ENCODE measurements at places on chromosomes 3 and 15.

DNA sequence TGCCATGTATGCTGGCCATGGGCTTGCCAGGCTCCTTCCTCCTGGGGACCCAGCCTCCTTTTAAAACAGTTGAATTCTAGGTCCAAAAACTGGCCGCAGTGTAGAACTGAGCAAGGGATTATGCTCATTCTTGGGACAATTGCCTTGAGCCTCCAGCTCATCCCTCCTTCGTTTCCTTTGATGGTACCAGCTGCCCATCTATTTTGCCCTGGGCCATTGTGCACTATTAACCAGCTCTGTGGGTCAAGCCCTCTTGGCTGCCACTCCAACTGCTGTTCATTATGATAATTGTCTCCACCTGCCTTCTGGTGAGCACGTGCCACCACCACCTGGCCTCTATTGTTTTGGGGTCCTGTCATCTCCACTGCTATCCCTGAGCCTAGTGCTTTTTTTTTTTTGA, 75.8 kb upstream of the SYN2 start:
- DNase-seq = no peak

- no peak for DNase-seq
These were observed 73.0 kb downstream of the EEFSEC start for GRCh38 chr3:128226186-128226725.

GRCh38 chr15:32123473-32123872, 93.2 kb downstream of the CHRNA7 start:
- DNase-seq = no peak

DNA sequence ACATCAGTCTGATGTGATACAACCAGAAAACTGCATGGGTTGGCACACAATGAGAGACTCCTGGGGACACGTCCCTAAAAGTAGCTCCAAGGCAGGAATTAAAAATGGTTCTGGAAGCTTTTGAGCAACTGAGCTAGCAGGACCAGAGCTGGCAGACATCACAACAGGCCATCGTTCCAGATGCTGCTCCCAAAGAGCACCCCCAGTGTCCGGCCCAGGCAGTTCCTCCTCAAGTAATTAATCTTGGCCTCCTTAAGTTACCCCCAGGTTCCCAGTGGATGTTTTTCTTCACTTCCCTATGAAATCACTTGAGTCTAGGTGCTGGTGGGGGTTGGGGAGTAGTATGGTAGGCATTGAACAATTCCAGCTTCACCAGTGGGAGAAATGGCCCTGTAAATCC, 711.6 kb downstream of the MECOM start:
- no peak for DNase-seq

DNA sequence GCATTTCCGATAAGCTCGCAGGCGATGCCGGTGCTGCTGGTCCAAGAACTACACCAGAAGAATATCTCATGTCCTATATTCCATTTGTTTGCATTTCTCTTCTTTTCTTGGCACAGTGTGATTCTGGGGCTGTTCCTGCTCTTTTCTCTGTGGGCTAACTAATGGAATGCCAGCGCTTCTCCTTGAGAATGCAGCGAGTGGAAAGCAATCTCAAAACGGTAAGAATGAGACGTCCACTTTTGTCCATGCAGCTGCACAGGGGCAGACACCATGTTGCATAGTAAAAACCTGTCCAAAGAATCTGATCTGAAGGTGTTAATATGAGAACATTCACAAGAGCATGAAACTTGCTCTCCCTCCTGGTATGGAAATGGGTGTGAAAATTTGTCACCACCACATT, 6.6 kb upstream of the CHRNA3 start:
- no peak for DNase-seq

- no peak for DNase-seq
These were observed 70.2 kb upstream of the MITF start for GRCh38 chr3:69669070-69669469.

DNA sequence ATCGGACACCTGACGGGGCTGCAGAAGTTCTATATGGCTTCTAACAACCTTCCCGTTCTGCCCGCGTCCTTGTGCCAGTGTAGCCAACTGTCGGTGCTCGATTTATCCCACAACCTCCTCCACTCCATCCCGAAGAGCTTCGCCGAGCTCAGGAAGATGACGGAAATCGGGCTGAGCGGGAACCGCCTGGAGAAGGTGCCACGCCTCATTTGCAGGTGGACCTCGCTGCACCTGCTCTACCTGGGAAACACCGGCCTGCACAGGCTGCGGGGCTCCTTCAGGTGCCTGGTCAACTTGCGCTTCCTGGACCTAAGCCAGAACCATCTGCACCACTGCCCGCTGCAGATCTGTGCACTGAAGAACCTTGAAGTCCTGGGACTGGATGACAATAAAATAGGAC, 9.8 kb upstream of the LRRC34 start:
- no peak for DNase-seq

DNA sequence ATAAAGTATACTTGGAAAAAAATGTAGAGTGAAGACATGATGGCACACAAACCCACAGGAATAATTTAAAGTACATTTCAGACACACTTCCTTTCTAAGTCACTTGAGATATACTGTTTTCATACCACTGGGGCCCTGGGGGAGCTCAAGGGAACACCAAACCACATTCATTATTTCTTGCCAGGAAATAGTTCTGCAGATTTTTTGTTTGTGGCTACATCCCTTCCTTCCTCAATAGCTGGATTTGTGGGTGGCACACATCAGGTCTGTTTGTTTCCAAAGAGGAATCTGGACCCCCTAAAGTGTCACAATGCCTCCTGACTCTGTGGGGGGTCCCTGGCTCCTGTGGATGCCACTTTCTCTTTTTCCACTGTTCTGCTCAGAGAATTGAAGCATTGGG, 153.5 kb upstream of the COL8A1 start:
- no peak for DNase-seq

DNA sequence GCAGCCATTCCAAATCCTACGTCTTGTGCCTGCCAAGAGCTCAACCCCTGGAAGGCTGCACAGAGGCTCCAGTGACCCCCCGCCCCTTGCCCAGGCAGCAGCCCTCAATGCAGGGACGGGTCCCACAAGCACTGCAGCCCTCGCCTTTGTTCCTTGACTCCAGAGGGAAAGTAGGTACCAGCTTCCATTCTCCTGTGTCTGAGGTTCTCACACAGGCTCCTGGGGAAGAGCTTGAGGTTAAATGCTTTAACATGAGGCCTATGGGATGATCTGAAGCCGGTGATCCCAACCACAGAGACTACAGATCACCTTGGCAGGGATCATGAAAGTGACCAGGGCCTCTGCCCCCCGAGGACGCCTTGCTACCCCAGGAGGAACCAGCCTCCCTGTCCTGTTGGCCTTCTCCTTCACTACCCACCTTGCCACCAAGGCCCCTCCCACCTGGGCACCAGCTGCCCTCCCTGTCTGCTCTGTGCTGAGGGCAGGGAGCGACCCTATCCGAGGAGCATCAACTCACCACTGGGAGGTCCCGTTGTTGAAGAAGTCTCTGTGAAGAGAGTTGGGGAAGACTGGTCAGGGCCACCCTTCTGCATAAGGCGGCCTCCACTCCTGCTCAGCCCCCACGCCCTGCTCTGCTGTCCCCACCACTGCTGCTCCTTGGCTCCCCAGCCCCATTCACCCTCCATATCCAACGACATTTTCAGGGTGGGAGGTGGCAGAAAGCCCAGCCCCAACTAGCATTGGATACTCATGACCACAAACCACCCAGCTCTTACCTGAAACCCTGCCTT, 95.3 kb downstream of the SEC22A start:
- no peak for DNase-seq

DNA sequence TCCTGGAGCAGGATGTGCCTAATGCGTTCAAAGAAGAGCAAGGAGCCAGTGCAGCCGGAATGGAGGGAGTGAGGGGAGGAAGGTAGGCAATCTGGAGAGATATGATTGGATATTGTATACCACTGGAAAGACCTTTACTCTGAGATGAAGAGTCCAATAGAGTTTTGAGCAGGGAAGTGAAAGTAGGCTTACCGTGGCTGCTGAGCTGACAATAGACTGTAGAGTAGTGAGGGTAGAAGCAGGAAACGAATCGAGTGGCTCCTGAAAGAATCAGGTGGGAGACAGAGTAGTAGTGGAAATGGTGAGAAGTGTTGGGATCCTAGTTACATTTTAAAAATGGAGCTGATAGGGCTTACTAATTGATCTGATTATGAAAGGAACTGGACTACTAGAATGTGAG, 51.8 kb upstream of the NUDT16 start:
- DNase-seq = no peak

DNA sequence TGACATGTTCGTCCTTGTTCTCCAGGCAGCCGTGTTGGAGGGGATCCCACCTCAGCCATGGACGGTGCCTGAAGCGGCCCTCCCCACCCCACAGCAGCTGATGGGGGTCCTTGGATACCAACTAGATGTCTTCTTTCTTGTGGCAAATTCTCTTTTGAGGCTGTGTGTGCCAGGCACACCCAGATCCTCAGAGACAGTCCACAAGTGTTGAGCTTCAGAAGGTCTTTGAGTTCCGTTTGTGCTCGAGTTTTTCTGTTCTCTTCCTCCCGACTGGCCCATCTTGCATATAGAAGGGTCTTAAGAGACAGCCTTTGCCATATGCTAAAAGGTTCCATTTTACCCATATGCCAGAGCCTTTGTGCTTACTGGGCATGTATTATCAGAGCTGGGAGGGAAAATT, 227.4 kb downstream of the THSD4 start:
- no peak for DNase-seq

- no peak for DNase-seq
These were observed 32.3 kb upstream of the TMCO5A start for GRCh38 chr15:37902126-37902525.

DNA sequence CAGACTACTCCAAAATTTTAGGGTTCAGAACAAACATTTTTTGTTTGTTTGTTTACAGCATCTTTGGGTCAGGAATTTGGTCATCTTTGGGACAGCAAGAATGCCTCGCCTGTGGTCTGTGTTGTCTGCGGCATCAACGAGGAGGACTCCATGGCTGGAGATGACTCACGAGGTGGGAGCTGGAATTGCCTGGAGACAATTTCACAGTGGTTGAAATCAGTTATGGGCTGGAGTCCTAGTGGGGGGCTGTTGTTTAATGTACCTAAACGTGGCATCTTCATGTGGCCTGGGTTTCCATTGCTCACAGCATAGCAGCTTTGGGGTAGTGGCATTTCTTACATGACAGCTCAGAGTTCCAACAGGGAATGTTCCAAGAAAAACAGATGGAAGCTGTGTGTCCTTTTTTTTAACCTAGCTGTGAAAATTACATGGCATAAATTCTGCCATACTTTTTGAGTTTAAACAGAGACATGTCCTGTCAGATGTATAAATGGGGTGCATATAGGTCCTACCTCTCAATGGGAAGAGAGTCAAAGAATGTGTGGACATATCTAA, 507.3 kb upstream of the CBLB start:
- no peak for DNase-seq

DNA sequence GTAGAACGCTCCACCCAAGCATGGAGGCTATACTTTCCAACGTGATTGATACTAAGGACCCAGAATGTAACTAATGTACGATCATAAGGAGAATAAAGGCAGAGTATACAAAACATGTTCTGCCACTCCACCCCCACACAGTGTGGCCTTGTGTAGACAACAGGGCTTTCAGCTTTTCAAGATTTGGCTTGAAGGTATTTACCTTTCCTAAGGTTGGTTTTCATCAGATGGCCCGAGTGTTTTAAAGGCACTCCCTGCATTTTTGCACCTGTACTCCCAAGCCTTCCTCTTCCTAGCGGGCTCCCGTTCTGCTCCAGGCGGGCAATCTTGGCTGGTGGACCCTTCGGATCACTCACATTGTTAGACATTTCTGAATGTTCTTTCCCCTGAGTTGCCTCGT, 4.6 kb downstream of the SATB1 start:
- DNase-seq = no peak

DNA sequence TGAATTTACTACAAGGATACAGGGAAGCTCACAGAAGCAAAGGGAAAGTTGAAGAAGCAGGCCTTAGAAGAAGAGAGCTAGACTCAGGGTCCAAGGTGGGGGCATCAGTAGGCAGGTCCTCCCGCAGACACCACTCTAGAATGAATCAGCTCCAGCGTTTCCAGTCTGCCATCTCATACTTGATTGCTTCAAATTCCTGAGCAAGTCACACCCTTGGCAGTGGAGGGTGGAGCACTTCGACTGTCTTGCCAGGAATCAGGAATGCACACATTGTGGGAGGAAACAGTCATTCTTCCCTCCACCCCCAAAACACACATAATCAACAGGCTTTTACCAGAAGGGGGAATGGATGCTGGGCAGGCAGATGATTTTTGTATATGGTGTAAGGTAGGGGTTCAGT, 78.5 kb downstream of the CHCHD6 start:
- no peak for DNase-seq

DNA sequence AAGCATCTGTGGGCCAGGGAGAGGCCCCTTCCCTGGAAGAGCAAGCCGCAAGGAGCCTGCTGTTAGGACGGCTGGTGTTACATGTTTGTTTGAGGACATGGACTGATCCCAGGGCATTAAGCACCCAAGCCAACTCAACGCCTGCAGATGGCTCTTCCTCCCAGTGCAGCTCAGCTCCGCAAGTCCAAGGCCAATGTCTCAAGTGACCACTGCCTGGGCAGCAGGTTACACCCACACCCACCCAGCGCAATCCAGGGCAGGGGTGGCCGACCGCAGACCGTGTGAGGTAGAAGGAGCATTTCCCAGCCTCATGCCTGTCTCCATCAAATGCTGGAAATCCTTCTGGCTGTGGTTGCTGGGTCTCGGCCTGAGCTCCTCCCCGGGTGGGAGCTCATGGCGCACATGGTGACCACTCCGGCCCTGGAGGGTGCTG, 14.5 kb downstream of the GP5 start:
- no peak for DNase-seq

DNA sequence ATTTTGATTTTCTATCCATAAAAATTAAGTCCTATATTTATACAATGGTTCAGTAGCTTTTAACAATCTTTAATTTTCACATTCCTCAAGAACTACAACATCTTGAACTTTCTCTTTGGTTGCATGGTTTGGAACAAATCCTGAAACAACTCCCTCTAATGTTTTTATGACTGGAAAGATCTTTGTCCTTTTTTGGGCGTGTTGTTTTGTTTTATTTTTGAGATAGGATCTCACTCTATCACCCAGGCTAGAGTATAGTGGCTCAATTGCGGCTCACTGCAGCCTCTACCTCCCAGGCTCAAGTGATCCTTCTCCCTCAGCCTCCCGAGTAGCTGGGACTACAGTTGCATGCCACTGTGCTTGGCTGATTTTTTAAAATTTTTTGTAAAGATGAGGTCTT, 4.0 kb downstream of the STX19 start:
- DNase-seq = no peak

DNA sequence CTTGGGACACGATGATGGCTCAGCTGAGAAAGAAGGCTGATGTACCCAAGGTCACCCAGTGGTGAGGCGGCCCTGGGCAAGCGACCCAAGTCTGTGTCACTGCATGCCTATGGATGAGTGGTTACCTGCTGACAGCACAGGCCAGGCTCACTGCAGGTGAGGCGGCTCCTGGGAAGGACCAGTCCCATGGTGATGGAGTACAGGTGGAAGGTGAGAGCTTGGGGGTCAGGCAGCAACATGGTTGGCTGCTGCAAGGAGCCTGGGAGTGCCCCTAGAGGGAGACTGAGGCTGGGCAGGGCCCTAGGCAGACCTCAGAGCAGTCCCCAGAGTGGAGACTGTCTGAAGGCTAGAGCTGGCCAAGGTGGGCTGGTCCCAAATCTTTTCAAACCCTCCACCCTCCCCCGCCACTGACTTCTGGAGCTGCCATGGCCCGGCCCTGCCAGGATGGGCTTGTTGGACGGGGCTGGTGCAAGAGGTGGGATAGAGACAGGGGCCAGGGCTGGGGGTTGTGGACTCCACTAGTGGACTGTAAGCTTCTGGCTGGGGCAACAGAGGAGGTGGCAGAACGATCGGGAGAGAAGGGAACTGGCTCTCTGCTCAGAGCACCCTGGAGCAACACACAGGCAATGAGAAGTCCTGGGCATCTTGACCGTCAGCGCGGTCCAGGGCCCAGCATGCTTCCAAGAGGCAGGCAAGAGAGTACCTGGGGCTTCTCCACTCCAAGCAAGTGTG, 72.5 kb upstream of the SLC6A11 start:
- no peak for DNase-seq
